ENCODE measurements at places on chromosomes 6 and 20. TPM values are rescaled to one million over a fixed set of nuclear protein-coding genes. Genes with fewer than 3 reads are reported as not detected.

DPPA5 gene
- not detected for total RNA-seq

COMMD7 gene
- total RNA-seq = 75.7 TPM

LHFPL5 gene
- total RNA-seq = not detected

RBM24 gene
- not detected for total RNA-seq

PRPH2 gene
- not detected for total RNA-seq

IP6K3 gene
- total RNA-seq = not detected

ESR1 gene
- 1.00 TPM for total RNA-seq

FUCA2 gene
- total RNA-seq = 6.5 TPM

KIF13A gene
- not detected for total RNA-seq

SYCP2 gene
- 9.1 TPM for total RNA-seq

MUC22 gene
- not detected for total RNA-seq

EHMT2 gene
- 71.6 TPM for total RNA-seq

SLC17A1 gene
- not detected for total RNA-seq

PLCB1 gene
- 1.2 TPM for total RNA-seq

SOX18 gene
- 0.10 TPM for total RNA-seq

GGT7 gene
- 7.2 TPM for total RNA-seq

SAMD10 gene
- total RNA-seq = 16.3 TPM

E2F1 gene
- 69.8 TPM for total RNA-seq

MSH5 gene
- 56.1 TPM for total RNA-seq

SLC32A1 gene
- not detected for total RNA-seq

BMP6 gene
- total RNA-seq = not detected

MED20 gene
- 18.6 TPM for total RNA-seq

RHAG gene
- not detected for total RNA-seq

PSORS1C2 gene
- not detected for total RNA-seq

COL19A1 gene
- not detected for total RNA-seq

ADTRP gene
- total RNA-seq = 2.4 TPM

AGER gene
- 47.1 TPM for total RNA-seq

LST1 gene
- total RNA-seq = 36.8 TPM

RFX6 gene
- not detected for total RNA-seq

CFB gene
- total RNA-seq = not detected

ARHGAP40 gene
- total RNA-seq = not detected

COX7A2 gene
- 397 TPM for total RNA-seq

C20orf144 gene
- 0.15 TPM for total RNA-seq

RAB44 gene
- total RNA-seq = 0.08 TPM

TNF gene
- total RNA-seq = 46.5 TPM

DLK2 gene
- total RNA-seq = not detected
